Daoy (cell line): ENCODE measurements at places on chromosomes 1 and 21. TPM values are rescaled to one million over a fixed set of nuclear protein-coding genes. Genes with fewer than 3 reads are reported as not detected.

Gene CHIT1
- total RNA-seq: not detected in 2 replicates

Gene ZNF684
- total RNA-seq: 8.6 and 8.7 TPM in 2 replicates

Gene SMCP
- not detected in 2 replicates for total RNA-seq

DNA sequence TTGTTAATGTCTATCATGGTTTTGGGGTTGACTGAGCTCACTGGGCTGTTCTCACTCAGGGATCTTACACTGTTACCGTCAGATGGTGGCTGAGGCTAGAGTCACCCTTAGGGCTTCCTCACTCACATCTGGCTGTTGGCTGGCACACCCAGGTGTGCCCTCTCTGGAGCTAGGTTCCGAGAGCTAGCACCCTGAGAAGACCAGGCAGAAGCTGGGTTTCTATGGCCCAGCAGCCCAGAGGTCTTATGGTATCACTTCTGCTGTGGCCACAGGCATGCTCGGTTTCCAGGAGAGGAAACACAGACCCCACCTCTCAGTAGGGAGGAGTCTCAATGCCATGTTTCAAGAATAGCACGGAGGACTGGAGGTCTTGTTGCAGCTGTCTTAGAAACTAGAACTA lies 20.7 kb upstream of the KIF1B start:
- DNase-seq: no peak

DNA sequence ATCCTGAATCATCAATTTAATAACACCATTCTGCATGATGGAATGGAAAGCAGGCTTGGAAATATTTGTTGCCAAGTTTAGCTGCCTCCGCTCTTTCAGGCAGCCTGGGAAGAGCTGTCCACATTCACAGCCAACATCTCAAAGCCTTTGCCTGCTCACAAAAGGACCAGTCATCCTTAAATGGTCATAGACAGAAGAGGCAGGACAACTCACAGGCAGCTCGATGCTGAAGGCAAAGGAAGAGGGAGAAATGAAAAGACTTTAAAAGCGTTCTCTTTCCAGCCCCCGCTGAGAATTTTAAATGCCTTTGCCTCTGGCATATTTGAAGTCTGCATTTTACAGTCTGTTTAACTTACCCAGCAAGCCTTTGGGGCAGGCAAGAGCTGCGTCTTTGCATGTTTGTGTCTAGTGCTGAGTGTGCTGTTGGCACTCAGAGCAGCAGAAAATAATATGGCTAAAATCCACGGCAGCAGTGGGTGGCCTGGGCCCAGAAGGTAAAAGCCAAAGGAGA lies 68.9 kb downstream of the NMNAT2 start:
- DNase-seq: no peak

DNA sequence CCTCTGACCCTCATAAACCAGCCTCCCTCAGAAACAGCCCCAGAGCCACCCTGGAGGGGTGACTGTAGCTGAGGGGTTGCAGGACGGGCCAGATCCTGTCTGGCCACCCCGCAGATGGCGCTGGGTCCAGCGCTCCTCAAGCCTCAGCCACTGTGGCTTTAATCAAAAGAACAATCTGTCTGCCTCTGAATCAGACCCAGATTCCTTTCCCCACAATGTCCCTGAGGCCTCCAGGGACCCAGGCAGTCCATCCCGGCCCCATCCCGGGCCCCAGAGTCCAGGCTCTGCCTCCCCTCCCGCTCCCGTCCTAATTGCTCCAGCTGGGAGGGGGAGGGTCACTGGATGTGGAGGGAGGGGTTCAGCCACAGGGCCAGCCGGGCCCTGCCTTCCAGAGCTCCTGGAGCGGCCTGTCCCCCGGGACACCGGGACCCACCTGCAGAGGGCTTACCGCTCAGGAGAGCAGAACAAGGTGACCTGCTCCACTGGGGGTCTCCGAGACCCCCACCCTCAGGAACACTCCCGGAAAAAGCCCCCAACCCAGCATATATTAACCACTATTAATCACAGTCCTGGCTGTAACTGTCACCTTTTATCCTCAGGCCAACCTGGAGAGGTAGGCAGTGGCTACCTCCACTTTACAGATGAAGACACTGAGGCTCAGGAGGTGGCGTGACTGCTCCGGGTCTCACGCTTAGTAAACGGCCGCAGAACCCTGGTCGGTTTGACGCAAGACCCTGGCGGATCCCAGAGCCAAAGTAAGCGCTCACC lies 836 bp upstream of the FBLIM1 start:
- DNase-seq: no peak

- no peak for DNase-seq
Measured at GRCh38 chr21:35311985-35312384, 262.9 kb upstream of the RUNX1 start.

GRCh38 chr1:83012950-83013349 lies 986.0 kb downstream of the TTLL7 start:
- DNase-seq: no peak

DNA sequence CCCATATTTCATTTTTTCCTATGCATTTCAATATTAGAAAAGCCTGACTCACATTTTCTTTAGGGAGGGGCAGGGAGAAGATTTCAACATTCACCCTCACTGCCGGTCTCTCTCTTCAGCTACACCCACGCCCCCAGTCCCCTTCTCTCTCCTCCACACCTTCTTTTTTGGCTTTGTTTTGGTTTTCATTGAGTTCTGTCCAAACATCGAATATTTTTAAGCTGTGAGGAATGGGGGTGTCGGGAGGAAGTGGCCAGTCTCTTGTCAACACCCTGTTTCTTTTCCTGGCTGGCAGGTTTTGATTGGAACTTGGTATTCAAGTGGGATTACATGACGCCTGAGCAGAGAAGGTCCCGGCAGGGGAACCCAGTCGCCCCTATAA lies 177.3 kb downstream of the PGBD5 start:
- DNase-seq: no peak

- no peak for DNase-seq
Measured at GRCh38 chr1:11245904-11246719, 16.2 kb downstream of the MTOR start.

GRCh38 chr1:209491031-209491430 lies 92.5 kb upstream of the CAMK1G start:
- no peak for DNase-seq

DNA sequence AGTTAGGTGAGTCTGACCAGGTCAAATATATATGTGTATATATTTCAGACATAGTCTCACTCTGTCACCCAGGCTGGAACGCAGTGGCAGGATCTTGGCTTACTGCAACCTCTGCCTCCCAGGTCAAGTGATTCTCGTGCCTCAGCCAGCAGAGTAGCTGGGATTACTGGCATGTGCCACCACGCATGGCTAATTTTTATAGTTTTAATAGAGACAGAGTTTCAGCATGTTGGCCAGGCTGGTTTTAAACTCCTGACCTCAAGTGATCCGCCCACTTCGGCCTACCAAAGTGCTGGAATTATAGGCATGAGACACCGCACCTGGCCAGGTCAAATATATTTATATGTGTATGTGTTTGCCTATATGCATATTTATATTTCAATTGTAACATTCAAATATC lies 581.5 kb upstream of the B3GALT2 start:
- DNase-seq: no peak

DNA sequence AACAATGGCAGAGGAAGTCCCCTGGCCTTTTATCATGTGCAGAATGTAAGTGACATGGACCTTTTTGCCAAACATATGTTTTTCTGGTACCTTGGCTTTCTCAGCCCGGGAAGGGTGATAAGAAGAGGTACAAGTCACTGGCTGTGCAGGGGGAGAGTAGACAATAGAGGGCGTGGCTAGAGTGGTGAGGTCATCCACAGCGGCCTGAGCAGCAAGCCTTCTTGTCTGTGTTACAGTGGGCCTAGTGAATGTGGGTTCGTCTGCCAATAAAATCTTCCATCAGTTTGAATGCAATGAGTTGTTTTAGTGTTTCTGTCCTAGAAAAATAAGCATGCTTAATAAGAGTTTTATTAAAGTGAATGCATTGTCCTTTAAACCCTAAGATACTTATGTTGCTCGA lies 59.0 kb upstream of the PGD start:
- peak; percentile 83 for DNase-seq

- no peak for DNase-seq
Measured at GRCh38 chr1:94532077-94532476, 9.5 kb downstream of the F3 start.

- no peak for DNase-seq
Measured at GRCh38 chr1:230144010-230144614, 77.1 kb downstream of the GALNT2 start.

DNA sequence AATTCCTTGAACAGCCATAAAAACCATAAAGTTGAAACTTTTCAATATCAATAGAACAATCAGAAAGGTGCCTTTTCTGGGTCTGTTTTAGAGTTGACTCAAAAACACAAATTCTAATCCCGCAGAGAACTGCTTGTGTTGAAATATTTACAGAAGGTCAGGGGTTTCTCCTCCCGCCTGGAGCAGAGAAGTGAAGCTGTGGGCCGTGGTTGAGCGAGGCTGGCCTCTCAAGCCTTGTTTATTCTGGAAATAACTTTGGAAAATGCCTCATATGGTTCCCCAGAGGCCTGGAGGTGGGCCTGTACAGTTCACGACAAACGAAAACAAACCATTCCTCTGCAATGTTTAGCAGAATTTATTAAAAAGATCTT lies 90.8 kb upstream of the ERRFI1 start:
- DNase-seq: peak; percentile 66

DNA sequence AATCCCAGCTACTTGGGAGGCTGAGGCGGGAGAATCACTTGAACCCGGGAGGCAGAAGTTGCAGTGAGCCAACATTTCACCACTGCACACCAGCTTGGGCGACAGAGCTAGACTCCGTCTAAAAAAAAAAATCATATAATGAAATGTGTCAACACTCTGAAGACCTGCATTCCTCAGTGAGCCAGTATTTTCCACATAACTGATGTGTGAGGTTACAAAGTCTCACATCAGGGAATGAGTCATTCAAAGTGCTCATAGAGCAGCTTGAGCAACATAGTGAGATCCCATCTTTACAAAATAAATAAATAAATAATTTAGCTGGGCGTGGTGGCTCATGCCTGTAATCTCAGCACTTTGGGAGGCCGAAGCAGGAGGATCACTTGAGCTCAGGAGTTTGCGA lies 65.5 kb downstream of the CASZ1 start:
- DNase-seq: peak; percentile 81

GRCh38 chr1:229030630-229031029 lies 240.3 kb upstream of the RAB4A start:
- no peak for DNase-seq

GRCh38 chr1:172742599-172743500 lies 83.9 kb downstream of the FASLG start:
- peak; percentile 25 for DNase-seq

DNA sequence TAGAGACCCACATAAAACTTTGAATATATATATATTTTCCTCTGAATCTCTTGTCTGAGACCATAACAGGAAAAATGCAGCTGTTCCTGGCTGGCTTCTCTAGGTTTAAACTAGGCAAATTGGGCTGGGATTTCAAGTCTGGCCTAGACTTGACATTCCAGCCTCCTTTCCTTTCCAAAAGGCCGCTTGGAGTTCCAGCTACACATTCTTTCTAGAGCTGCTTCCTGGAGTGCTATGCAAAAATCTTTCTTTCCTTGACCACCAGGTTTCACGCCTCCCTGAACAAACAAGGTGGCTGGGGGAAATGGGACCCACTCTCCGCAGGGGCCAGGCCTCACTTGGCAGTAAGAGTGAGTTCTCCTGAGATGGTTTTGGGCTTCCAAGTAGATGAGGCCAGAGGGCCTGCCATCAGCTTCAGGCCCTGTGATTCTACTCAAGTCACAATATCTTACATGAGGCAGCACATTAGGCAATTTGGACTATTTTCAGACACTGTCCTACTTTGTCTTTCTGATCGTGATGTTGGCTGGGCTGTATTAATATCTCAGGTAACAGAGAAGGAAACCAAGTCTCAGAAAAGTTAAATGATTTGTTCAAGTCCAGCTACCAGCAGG lies 102.4 kb downstream of the FAM78B start:
- DNase-seq: no peak

DNA sequence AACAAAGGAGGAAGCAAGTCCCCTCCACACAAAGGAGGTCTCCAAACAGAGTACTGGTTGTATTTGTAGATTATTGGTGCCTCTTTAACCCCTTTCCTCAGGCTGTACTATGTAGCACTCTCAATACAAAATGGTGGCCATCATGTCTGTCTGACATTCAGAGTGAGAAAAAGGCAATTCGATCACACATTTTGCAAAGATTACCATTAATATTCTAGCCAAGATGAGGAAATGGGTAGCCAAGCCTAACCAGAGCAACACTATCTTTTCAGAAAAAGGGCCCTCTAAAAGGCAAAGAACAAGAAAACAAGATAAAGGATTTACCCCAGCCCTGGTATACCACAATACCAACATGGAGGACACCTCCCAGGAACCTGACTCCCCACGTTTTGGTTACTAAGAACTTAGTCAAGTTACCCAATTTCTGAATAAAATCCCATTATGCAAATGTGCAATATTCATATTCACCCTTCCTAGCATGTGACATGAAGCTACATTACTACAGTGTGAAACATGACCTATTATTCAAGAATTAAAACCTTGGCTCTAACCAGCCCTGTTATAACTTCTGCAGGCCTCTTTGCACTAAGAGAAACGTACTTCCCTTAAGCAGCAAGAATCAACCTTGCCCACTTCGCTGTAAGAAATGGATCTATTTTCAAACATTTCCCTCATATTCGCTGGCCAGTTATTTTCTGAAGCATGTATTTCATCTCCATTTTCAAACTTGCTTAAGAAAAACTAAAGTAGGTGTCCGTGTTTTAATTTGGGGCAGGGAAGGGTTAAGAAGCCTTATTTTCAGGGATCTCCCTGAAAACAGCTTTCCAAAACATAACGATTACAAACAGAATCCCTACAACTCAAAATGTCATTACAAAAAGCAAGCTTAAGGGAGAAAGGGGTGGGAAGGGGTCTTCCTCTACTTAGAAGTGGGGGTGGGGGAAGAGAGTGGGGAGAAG lies 2.1 kb downstream of the KDM5B start:
- no peak for DNase-seq

DNA sequence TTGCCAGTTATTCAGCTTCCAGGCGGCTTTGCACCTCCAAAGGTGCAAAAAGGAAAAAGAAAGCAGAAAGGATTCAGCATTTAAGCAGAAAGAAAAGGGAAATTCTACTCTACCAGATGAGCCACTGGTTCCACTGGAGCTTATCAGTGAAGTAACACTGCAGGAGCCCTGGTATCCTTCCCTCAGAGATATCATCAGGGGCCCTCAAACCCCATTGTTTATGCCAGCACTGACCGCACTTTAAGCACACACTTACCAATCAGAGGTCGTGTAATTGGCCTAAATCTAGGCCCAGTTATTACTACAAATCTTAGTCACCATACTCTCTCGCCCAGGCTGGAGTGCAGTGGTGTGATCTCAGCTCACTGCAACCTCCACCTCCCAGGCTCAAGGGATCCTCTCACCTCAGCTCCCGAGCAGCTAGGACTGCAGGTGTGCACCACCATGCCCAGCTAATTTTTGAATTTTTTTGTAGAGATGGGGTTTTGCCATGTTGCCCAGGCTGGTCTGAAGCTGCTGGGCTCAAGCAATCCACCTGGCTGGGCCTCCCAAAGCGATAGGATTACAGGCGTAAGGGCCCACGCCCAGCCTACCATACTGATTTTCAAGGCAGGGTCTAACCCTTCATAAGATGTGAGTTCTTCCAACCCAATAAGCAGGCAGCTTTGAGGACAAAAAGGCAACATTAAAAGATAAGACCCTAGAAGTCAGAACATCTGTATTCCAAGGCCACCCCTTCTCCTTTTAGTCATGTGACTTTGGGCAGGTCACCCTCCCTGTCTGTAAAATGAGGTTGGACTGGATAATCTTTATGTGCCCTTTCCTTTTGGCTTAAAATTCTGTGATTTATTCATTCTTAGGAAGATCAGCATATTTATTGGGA lies 125.3 kb downstream of the SYT2 start:
- peak; percentile 79 for DNase-seq
